HCT116 (cell line): ENCODE measurements at places on chromosomes 11 and 22. TPM values are rescaled to one million over a fixed set of nuclear protein-coding genes. Genes with fewer than 3 reads are reported as not detected.

GRCh38 chr11:65415499-65416340 is 6.9 kb upstream of the NEAT1 start:
- H3K4me3 ChIP-seq: peak overlapping the region; percentile 29; the same call in 1 of the 2 replicates
- H3K27ac ChIP-seq: no peak overlapping the region
- DNase-seq: no peak
- H3K4me1 ChIP-seq: peaks cover 41% of the 10 kb centered on the region
- H3K36me3 ChIP-seq: peaks cover 3% of the 10 kb centered on the region

Gene INPP5J
- 8.9 TPM for total RNA-seq

GRCh38 chr11:33018840-33019239 is 3.2 kb downstream of the DEPDC7 start:
- no peak overlapping the region for H3K27ac ChIP-seq
- no peaks in the 10 kb centered on the region for H3K27me3 ChIP-seq
- H3K4me3 ChIP-seq: no peak overlapping the region
- H3K36me3 ChIP-seq: no peaks in the 10 kb centered on the region
- H3K4me1 ChIP-seq: peaks cover 4% of the 10 kb centered on the region; the same call in 1 of the 2 replicates

DNA sequence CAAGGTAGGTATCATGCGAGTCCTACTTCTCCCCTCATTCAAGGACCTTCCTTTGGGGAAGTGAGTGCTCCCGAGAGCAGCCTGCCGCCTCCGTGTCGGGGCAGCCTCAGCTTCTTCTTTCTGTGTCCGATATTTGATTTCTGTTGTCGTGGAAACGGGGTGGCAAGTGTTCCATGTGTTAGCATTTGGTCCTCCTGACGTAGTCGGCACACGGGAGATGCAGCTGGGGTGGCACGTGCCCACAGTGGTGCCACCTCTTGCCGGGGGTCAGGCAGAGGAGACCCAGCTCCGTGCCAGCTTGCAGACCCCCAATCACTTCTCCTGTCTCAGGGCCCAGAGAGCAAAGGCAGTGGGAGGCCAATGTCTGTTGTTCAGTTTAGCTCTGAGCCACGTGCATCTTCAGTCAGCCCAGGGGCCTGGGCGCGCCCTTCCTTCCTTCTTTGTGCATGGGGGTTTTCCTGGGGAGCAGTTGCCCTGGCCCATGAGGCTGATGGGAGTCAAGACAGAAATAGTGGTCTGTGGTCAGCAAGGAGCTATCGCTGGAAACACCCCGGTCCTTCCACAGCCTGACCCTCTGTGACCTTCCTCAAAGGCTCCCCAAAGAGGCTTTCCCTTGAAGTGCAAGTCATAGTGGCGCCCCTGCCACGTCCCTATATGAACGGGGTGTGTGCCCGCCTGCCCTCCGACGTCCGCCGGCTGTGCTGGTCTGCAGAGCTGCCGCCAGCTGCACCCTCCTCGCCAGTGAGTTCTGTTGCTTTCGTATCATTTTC is 44.5 kb downstream of the PARVB start:
- H3K4me3 ChIP-seq: no peak overlapping the region
- H3K36me3 ChIP-seq: no peaks in the 10 kb centered on the region
- no peak overlapping the region for H3K27ac ChIP-seq
- H3K4me1 ChIP-seq: no peaks in the 10 kb centered on the region
- no peak for DNase-seq

DNA sequence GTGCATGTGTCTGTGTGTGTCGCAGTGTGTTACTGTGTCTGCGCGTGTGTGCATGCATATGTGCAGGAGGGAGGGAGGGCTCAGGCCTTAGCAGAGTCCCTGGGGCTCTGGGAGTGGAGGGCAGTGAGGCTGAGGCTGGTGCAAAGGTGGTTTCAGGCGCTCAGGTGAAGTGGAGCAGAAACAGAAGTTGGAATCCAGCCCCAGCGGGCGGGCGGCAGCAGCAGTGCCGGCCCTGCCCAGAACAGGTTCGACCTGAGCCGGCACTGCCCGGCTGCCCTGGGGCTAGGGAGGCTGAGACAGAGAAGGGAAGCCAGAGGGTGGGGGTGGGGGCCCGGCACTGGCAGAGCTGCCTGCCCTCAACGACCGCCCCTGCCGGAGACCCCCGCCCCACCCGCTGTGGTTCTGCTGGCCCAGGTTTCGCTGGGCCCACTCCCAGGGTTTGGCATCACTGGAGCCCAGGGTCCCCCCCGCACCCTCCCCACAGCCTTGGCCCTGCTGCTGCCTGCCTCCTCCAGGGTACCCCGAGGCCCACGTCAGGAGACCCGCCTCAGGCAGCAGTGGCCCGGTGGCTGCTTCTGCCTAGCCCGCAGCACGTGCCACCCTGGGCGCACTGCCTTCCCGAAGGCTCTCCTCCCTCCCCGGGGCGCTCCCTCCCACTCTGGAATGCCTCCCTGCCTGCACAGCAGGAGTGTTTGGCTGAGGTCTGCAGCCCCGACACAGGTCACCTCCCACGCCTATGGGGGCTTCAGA is 13.3 kb downstream of the ASCL2 start:
- H3K27me3 ChIP-seq: no peaks in the 10 kb centered on the region
- H3K27ac ChIP-seq: no peak overlapping the region
- H3K4me1 ChIP-seq: no peaks in the 10 kb centered on the region
- no peak overlapping the region for H3K4me3 ChIP-seq
- DNase-seq: no peak
- H3K36me3 ChIP-seq: no peaks in the 10 kb centered on the region

DNA sequence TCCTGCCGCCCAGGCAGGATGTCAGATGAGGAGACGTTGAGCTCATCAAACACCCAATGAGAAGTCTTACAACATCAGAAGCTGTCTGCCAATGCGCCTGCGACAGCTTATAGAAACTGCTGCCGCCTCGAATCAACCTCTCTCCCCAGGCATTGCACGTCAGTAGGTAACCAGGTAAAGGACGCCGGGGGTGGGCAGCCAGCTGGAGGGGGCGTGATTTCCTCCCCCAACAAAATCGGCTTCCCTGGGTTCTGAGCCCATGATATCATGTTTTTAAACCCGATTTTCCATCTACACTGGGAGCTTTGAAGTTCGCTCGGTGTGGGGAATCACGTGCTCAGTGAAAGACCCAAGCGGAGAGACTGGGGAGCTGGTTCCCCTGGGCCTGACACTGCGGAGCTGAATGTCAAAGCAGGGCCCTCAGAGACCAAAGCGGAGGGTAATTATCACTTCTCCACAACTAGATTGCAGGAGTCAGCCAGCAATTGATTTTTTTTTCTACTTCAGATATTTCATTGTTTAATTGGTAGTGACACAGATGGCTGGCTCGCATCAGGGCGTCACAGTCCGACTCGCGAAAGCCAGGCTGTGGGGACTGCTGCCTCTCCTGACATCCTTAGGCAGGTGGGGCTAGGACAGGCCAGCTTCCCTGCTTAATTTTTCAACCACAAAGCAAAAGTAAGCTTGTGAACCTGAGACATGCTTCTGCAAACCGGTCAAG is 15.4 kb downstream of the FAM83F start:
- no peak overlapping the region for H3K4me3 ChIP-seq
- no peak overlapping the region for H3K27ac ChIP-seq
- DNase-seq: no peak
- no peaks in the 10 kb centered on the region for H3K36me3 ChIP-seq

Gene MIAT
- total RNA-seq: 0.54 TPM

Gene PHOX2A
- total RNA-seq: not detected

DNA sequence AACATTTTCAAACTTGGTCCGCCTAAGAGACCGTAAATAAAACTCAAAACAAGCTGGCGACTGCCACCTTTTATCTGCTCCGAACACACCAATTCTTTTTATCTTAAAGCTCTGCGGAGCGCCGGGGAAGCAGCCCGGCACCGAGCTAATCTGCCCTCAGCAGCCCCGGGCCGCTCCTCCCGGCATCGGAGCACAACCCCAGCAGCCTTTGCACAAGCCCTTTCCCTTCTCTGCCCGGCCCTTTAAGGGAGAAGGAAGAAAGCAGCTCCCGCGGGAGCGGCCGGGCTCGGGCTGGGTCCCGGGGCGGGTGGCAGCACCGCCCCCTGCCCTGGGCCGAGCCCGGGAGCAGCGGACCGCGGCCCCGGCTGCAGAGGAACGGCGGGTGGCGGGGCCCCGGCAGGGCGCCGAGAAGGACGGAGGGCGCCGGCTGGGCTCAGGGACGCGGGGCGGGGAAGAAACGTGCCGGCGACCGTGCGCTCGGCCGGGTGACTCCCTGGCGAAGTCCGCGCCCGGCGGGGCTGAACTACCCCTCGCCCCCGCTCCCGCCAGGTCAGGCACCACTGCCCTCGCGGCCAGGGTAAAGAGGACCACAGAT is 133.6 kb upstream of the C11orf58 start:
- H3K36me3 ChIP-seq: no peaks in the 10 kb centered on the region
- H3K4me1 ChIP-seq: peaks cover 25% of the 10 kb centered on the region
- peaks cover 62% of the 10 kb centered on the region for H3K27me3 ChIP-seq
- H3K27ac ChIP-seq: no peak overlapping the region
- DNase-seq: no peak

Gene OR4D5
- not detected for total RNA-seq

GRCh38 chr11:37404231-37404630 is 806.2 kb upstream of the RAG2 start:
- no peak for DNase-seq
- no peak overlapping the region for H3K4me3 ChIP-seq
- no peaks in the 10 kb centered on the region for H3K36me3 ChIP-seq
- no peaks in the 10 kb centered on the region for H3K4me1 ChIP-seq
- no peak overlapping the region for H3K27ac ChIP-seq
- H3K27me3 ChIP-seq: no peaks in the 10 kb centered on the region

- peaks cover 26% of the 10 kb centered on the region for H3K4me1 ChIP-seq
- no peaks in the 10 kb centered on the region for H3K36me3 ChIP-seq
- H3K27me3 ChIP-seq: no peaks in the 10 kb centered on the region
These were observed 6.7 kb upstream of the GSTP1 start for GRCh38 chr11:67576735-67577475.

Gene DNAJB7
- not detected for total RNA-seq

DNA sequence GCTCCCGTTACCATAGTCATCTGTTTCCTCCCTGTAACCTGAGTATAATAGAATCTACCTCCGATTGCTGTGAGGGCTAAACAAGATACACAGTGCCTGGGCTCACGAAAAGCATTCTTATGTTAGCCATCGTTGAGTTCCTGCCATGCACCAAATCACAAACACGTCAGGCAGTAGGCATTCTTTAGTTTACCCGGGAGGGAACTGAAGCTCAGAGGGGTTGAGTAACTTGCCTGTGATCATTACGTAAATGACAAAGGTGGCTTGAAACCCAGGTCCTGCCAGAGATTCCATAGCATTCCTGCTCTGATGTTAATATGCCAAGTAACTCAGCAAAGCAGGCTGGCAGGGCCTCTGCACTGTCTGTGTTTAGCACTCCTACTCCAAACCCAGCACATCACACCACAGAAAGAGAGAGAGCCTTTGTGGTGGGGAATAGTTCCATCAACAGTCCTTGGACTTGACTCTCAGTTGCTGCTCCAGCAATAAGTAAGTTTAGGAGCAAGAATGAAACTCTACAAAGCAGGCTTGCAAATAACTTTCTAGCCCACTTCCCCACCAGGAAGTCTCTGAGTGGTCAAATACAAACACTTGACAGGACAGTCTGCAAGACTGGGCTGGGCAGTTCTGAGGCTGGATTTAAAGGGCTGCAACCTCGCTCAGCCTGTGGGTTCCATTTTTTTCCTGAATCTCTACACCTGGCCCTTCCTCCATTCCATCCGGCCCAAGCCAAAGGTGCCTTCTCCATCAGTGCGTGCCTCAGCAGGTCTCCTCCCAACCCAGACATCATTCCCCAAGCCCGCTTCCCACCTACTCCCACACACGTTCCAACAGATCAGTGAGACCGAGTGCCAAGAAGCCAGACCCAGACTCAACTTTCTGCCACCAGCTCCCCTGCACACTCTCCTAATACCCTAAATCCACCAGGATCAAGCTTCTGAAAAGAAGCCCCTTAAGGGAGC is 1.1 kb downstream of the SCN2B start:
- H3K36me3 ChIP-seq: no peaks in the 10 kb centered on the region
- peaks cover 13% of the 10 kb centered on the region for H3K4me1 ChIP-seq
- H3K4me3 ChIP-seq: no peak overlapping the region
- DNase-seq: no peak
- H3K27ac ChIP-seq: no peak overlapping the region

Gene CCDC188
- not detected for total RNA-seq

Gene MMP3
- not detected for total RNA-seq

- H3K4me1 ChIP-seq: no peaks in the 10 kb centered on the region
- H3K4me3 ChIP-seq: no peak overlapping the region
- peaks cover 26% of the 10 kb centered on the region; the same call in 1 of the 2 replicates for H3K27me3 ChIP-seq
- no peaks in the 10 kb centered on the region for H3K36me3 ChIP-seq
These were observed 34.5 kb downstream of the SPATA19 start for GRCh38 chr11:133810766-133811165.

Gene FBLN1
- total RNA-seq: 23.4 TPM

DNA sequence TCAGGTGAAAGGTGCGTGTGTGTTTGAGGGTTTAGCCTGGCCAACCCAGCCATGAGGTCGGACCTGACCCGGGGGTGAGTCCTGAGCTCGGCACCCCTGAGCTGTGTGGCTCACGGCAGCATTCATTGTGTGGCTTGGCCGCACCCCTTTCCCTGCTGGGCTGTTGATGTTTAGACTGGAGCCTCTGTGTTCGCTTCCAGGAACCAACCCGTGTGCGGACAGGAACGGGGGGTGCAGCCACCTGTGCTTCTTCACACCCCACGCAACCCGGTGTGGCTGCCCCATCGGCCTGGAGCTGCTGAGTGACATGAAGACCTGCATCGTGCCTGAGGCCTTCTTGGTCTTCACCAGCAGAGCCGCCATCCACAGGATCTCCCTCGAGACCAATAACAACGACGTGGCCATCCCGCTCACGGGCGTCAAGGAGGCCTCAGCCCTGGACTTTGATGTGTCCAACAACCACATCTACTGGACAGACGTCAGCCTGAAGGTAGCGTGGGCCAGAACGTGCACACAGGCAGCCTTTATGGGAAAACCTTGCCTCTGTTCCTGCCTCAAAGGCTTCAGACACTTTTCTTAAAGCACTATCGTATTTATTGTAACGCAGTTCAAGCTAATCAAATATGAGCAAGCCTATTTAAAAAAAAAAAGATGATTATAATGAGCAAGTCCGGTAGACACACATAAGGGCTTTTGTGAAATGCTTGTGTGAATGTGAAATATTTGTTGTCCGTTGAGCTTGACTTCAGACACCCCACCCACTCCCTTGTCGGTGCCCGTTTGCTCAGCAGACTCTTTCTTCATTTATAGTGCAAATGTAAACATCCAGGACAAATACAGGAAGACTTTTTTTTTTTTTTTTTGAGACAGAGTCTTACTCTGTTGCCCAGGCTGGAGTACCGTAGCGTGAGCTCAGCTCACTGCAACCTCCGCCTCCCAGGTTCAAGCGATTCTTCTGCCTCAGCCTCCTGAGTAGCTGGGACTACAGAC is 53.9 kb upstream of the PPP6R3 start:
- peaks cover 19% of the 10 kb centered on the region for H3K36me3 ChIP-seq
- H3K27ac ChIP-seq: no peak overlapping the region
- H3K4me1 ChIP-seq: no peaks in the 10 kb centered on the region
